Activated CD4-positive, alpha-beta T cell treated with anti-CD3 and anti-CD28 coated beads, Interleukin-2, amount 10 ng/mL, durations not matched to agents 7 days and 5 days (primary cell): ENCODE measurements at places on chromosomes 13 and 19. TPM values are rescaled to one million over a fixed set of nuclear protein-coding genes. Genes with fewer than 3 reads are reported as not detected.

GRCh38 chr13:35848336-35849255 lies 282.6 kb downstream of the DCLK1 start:
- H3K27me3 ChIP-seq: no peaks in the 10 kb centered on the region
- H3K4me3 ChIP-seq: no peak overlapping the region
- H3K27ac ChIP-seq: no peak overlapping the region
- DNase-seq: no peak
- no peaks in the 10 kb centered on the region for H3K4me1 ChIP-seq

DNA sequence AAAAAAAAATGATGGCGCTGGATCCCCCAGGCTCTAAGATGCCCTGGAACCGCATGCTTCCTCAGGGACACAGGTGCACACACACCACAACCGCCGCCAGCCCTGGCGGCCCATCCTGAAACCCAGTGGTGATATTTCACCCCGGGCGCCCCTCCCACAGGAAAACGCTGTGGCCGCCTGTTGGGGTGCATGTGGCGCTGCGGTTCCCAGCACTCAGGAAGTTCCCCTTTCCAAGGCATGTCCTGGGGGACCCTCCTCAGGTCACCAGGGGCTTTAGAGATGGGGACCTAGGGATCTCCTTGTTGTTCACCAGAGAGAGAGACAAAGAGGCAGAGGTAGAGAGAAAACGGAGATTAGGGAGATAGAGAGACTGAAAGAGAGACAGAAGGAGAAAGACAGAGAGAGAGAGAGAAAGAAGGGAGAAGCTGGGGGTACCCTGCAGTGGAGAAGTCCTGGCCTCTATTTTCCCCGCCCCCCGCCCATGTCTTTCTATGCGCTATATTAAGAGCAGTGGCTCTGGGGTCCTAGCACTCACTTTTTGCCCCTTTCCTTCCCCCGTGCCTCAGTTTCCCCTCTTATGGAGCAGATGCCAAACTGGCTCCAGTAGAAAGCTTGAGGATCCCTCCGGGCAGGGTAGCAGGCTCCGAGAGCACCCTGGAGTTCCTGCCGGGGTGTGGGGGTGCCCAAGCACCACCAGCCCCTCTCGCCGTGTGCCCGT lies 2.3 kb downstream of the ADGRE2 start:
- H3K27me3 ChIP-seq: peaks cover 19% of the 10 kb centered on the region
- DNase-seq: no peak
- peak overlapping the region; percentile 2 for H3K27ac ChIP-seq
- no peak overlapping the region for H3K4me3 ChIP-seq
- H3K4me1 ChIP-seq: peaks cover 15% of the 10 kb centered on the region
- no peaks in the 10 kb centered on the region for H3K36me3 ChIP-seq

DNA sequence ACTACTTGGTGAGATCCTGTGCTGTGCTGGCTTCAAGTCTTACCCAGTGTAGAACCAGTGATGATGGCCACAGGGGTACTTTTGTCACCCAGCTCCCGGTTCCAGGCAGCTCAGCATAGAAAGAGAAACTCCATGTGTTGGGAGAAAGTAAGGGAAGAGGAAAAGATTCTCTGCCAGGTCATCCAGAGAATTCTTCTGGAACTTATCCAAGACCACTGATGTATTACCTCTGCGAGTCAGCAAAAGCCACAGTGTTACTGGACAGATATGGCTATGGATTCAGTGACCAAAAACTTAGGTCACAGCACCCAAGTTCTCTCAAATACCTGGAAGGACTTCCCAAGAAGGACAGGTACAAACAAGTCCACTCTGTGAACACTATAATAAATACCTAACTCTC lies 399.5 kb upstream of the MIR17HG start:
- H3K36me3 ChIP-seq: no peaks in the 10 kb centered on the region
- no peak overlapping the region for H3K27ac ChIP-seq
- no peaks in the 10 kb centered on the region for H3K27me3 ChIP-seq

- H3K4me3 ChIP-seq: peak overlapping the region; percentile 9
- H3K27ac ChIP-seq: peak overlapping the region; percentile 21
- DNase-seq: no peak
- H3K4me1 ChIP-seq: peaks cover 10% of the 10 kb centered on the region
Measured at GRCh38 chr19:12034620-12035019, 859 bp downstream of the ZNF433 start.

DNA sequence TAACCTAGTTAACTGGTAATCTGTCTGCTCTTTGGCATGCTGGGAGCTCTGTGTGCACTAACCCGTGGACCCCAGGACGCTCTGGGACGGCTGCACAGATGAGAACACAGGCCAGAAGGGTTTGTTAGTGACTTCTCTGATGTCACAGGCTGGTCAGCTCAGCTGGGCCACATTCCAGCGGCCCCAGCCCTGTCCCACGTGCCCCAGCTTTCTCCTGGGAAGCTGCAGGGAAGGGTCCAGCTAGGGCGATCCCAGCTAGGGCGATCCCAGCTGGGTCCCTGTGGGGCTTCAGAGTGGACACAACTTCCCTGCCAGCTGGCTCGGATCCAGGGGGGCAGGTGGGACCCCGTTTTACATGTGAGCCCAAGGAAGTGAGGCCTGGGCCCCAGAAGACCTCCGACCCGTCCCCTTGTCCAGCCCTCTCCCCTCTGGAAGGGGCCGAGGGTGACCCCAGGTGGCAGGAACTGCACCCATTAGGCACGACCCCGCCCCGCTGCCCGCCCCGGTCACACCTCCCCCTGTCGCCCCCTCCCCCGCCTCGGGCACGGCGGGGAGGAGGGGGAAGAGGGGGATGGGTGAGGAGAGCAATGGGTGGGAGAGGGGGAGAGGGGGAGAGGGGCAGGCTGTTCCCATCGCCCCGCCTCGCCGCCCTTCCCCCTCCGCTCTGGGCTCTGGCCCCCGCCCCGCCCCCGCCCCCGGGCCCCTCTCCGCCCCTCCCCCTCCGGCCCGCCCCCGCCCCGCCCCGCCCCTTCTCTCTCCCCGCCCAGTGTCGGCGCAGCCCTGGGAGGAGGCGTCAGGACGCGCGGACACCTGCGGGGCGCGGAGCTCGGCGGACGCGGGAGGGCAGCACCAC lies 75.2 kb upstream of the MCF2L start:
- peaks cover 19% of the 10 kb centered on the region for H3K27me3 ChIP-seq
- peaks cover 2% of the 10 kb centered on the region for H3K4me1 ChIP-seq

- no peaks in the 10 kb centered on the region for H3K27me3 ChIP-seq
- H3K36me3 ChIP-seq: no peaks in the 10 kb centered on the region
- H3K4me1 ChIP-seq: no peaks in the 10 kb centered on the region
- no peak overlapping the region for H3K27ac ChIP-seq
Measured at GRCh38 chr13:65499256-65499655, 1730.9 kb downstream of the PCDH9 start.

DNA sequence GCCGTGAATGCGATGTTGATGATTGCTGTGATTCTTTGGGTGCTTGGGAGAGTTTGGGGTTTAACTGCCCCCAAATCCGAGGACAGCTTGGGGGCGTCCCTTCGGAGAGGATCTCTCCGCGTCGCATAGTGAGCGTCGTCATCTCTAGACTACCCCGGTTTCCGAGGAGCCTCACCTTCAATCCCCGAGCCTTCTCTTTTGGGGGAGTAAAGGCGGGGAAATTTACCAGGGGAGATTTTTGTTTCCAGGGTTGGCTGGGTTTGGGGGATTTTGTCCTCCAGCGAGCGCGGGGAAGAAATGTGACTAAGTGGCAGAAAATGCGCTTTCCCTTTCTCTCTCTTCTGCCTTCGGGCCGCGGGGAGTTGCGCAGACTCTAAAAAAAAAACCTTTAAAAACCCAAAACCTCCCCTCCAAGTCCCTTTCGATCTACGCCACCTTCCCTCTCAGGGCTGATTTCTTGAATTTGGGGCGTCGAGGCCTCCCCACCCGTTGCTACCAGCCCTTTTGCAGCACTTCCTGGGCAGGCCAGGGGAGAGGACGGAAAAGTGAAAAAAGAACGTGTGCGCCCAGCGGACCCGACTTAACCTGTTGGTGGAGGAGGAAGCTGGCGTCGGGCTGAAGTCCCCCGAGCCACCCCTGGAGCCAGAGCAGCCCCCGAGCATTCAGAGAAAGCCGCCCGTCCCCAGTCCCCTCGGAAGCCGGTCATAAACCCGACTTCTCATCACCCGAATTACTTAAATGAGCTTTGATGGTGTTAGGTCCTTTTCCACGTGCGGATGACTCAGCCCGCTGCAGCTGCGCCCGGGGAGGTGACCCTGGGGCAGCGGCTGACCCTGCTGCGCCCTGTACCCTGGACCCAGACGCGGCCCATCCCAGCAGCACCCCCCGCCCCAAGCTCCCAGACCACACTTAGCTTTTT lies 17.7 kb downstream of the NFIX start:
- H3K27me3 ChIP-seq: peaks cover 74% of the 10 kb centered on the region
- peaks cover 19% of the 10 kb centered on the region for H3K4me1 ChIP-seq
- peak; percentile 22 for DNase-seq
- H3K36me3 ChIP-seq: peaks cover 3% of the 10 kb centered on the region
- H3K4me3 ChIP-seq: peak overlapping the region; percentile 62
- H3K27ac ChIP-seq: peak overlapping the region; percentile 73

DNA sequence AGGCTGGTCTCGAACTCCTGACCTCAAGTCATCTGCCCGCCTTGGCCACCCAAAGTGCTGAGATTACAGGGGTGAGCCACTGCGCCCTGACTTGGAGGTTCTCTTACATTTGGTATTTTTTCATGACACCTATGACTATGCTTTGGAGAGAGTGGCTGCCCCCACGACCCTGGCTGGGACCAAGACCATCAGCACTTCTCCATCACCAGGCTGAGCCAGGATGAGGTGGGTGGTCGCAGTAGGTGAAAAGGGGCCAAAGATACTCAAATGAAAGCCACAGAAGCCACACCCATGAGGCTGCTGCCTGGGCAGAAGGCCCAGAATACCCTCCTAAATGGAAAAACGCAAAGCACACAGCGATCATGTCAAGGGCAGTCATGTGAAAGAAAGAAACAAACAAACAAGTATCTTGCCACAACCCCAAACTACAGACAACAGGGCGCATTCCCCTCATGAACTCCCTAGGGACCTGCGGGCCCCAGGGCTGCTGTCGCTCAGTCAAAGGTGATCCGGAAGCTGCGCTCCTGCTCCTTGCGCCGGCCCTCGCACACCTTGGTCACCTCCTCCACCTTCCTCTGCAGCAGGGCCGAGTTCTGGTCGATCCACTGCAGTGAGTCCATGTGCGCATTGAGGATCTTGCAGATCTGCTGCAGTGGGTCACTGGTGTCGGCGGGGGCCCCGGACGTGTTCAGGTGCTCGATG lies 11.2 kb upstream of the IL4I1 start:
- H3K27ac ChIP-seq: no peak overlapping the region
- no peak for DNase-seq
- H3K27me3 ChIP-seq: no peaks in the 10 kb centered on the region
- H3K4me3 ChIP-seq: no peak overlapping the region
- peaks cover 42% of the 10 kb centered on the region for H3K36me3 ChIP-seq

DNA sequence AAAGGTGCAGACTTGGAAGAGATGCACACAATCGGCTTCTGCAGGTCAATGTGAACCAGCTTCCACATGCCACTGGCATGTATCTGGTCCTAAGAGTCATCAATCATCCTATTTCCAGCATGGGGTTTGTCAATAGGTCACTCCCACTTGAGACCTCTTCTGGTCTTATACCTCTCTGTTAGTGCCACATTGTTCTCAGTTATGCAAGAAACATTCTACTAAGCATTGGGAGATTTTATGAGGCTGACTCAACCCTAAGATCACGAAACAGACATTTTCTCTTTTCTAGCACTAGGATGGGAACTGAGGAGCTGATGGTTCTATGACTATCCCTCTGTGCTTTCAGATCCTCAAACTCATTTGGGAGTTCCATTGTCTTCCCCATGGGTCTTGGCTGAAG lies 581.5 kb upstream of the KLF12 start:
- H3K36me3 ChIP-seq: no peaks in the 10 kb centered on the region
- H3K27ac ChIP-seq: no peak overlapping the region
- DNase-seq: no peak
- no peak overlapping the region for H3K4me3 ChIP-seq

DNA sequence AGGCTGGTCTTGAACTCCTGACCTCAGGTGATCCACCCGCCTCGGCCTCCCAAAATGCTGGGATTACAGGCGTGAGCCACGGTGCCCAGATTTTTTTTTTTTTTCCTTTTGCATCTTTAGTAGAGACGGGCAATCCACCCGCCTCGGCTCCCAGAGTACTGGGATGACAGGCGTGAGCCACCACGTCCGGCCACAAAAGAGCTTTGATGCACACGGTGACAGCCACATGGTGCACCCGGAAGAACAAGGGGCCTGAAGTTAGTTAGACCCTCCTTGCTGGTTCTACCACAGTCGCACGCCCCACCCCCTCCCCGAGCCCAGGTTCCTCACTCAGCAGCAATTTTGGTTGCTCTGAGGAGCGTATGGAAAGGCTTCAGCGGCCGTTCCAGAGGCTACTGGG lies 54.2 kb upstream of the USE1 start:
- H3K27me3 ChIP-seq: no peaks in the 10 kb centered on the region
- no peak overlapping the region for H3K27ac ChIP-seq
- peaks cover 61% of the 10 kb centered on the region for H3K36me3 ChIP-seq
- no peak overlapping the region for H3K4me3 ChIP-seq

DNA sequence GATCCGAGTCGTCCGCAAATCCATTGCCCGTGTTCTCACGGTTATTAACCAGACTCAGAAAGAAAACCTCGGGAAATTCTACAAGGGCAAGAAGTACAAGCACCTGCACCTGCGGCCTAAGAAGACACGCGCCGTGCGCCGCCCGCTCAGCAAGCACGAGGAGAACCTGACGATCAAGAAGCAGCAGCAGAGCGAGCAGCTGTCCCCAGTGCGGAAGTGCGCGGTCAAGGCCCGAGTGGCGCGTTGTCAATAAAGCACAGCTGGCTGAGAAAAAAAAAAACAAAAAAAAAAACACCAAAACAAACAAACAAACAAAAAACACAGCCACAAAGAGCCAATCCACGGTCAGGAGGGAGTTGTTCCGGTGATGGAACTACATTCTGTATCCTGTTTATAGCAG lies 4.7 kb upstream of the GNA15 start:
- H3K4me3 ChIP-seq: no peak overlapping the region
- H3K27me3 ChIP-seq: no peaks in the 10 kb centered on the region
- DNase-seq: peak; percentile 27
- peaks cover 40% of the 10 kb centered on the region for H3K4me1 ChIP-seq

DNA sequence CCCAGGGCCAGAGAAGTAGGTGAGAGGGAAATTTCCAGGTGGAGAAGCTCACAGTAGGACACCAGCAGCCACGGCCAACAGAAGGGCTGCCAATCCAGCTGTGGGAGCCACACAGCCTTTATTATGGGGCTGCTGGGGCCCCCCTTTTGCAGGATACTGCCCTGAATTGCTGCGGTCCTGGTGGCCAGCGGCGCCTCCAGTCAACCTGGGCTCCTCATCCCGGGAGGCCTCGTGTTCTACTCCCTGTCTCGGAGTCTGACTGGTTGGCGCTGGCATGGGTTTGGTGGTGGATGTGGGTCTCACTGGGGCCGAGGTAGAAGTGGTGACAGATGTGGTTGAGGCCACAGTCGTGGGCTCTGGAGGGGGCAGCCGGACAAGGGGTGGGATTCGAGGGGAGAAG lies 4.1 kb downstream of the LYPD3 start:
- no peak overlapping the region for H3K27ac ChIP-seq
- H3K4me3 ChIP-seq: no peak overlapping the region
- H3K4me1 ChIP-seq: peaks cover 24% of the 10 kb centered on the region
- DNase-seq: no peak
- H3K36me3 ChIP-seq: no peaks in the 10 kb centered on the region

Gene AMER2
- not detected for total RNA-seq

Gene ZNF541
- total RNA-seq: 0.35 TPM

Gene ZSCAN5B
- total RNA-seq: not detected

Gene FAAP24
- 7.3 TPM for total RNA-seq

Gene ZNF600
- total RNA-seq: 17.5 TPM

Gene OR7D4
- not detected for total RNA-seq

Gene EDDM13
- total RNA-seq: 1.1 TPM

Gene CD70
- 12.6 TPM for total RNA-seq

Gene CCDC70
- not detected for total RNA-seq

Gene ATP8B3
- total RNA-seq: 22.2 TPM

Gene PINLYP
- total RNA-seq: 5.0 TPM

Gene ZNF14
- 8.9 TPM for total RNA-seq

Gene CFD
- total RNA-seq: 1.5 TPM

Gene FPR1
- total RNA-seq: not detected
